ENCODE measurements at places on chromosomes 5 and 9.
A peak's percentile ranks its signal among the peaks of the same experiment; 100 is the strongest.

GRCh38 chr5:144944936-144945335 is 774.3 kb downstream of the KCTD16 start:
- no peak for DNase-seq

- no peak for DNase-seq
These were observed 3.8 kb upstream of the ATP6V0E1 start for GRCh38 chr5:172979778-172980177.

DNA sequence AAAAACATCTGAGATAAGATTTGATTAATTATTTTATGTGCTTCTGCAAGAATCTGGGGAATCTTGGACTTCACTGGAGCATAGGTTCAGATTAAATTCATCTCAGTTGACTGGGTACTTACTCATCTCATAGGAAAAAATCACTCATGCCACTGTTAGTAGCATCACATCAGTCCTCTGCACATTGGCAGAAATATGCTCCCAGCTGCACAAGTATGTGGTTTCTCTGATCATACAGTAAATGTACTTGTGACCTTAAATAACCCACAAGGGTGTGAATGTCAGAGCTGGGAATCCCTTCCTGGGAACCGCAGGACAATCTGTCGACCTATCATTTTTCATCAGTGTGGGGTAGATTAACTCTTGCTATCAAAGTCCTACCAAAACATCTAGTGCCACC is 203.7 kb upstream of the SLC24A2 start:
- DNase-seq, result no peak

DNA sequence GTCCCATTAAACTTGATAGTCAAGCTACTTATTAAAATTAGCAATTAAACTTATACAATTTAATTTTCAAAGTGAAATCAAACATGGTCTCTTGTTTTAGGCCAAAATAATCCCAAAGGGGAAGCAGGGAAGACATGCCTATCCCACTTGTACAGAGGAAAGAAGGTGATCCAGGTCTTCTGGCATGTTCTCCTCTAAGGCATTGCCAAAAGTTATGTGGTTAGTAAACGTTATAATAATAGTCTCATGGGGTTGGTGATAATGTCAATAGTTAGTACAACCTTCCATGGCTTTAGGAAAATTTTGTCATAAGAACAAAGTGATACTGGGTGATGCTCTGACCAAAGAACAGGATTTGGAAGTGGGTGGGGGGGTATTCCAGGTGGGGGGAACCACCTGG is 52.8 kb downstream of the ROR2 start:
- peak; percentile 24 for DNase-seq

GRCh38 chr9:76198336-76198735 is 195.9 kb downstream of the RFK start:
- DNase-seq, result no peak

DNA sequence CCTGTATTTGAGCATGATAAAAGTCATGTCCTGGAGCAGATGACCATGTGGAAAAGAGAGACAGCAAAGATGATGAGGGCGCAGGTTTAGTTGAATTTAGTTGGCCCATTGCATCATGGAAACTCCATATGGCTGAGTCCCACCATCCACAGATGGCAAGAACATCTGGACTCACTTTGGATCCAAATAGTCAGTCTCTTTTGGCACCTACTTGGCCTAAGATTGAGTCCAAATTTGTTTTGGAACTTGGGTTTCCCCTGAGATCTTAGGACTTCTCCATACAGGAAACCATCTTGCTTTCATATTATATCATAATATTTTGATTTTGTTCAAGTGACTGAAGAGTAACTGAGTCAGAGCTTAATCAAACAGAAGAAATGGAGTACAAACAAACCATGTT is 217.5 kb downstream of the DRD1 start:
- no peak for DNase-seq

GRCh38 chr5:154097031-154097430 is 58.3 kb downstream of the MFAP3 start:
- no peak for DNase-seq

GRCh38 chr5:143023411-143024096 is 253.4 kb downstream of the ARHGAP26 start:
- DNase-seq, result no peak

DNA sequence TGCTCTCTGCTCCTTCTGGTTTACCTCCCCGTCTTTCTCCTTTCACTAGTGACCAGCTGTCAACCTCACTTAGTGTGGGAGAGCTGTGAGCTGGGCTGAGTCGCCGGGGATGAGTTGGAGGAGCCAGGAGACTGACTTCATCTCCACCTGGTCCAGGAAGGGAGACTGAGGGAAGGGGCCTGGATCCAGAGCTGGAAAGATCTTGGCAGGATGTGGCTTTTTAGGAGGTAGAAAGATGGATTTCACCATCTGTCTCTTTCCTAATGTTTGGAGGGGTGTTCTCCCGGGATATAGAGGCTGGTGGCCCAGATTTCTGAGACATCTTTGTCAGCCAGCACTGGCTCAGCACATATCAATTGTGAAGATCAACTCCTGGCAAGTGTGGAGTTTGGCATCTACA is 37.1 kb upstream of the TNC start:
- DNase-seq, result no peak

- no peak for DNase-seq
These were observed 155.5 kb upstream of the MOCS2 start for GRCh38 chr5:53265043-53265442.

- no peak for DNase-seq
These were observed 1.0 kb downstream of the NIPSNAP3A start for GRCh38 chr9:104748359-104749031.

Data from astrocyte of the cerebellum (primary cell).